ENCODE measurements at places on chromosomes 7 and 10.

GRCh38 chr10:24907956-24908355 is 44.5 kb downstream of the PRTFDC1 start:
- DNase-seq = no peak

DNA sequence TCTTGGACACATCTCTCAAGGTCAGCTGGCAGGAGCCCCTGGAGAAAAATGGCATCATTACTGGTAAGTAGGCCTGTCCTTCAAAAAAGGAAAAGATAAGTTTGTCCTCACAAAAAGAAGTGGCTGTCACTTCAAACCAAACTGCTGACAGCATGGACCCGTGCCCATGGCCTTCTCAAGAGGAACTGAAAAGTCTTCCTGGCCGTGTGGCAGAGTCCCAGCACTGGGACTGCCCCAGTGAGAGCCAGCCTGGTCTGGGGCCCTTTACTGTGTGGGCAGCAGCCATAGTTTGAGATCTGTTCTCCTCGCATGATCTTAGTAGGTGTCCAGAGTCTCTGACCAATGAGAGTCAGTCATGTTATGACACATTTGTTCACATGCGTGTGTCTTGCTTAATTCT is 614.2 kb upstream of the FOXK1 start:
- no peak for DNase-seq

DNA sequence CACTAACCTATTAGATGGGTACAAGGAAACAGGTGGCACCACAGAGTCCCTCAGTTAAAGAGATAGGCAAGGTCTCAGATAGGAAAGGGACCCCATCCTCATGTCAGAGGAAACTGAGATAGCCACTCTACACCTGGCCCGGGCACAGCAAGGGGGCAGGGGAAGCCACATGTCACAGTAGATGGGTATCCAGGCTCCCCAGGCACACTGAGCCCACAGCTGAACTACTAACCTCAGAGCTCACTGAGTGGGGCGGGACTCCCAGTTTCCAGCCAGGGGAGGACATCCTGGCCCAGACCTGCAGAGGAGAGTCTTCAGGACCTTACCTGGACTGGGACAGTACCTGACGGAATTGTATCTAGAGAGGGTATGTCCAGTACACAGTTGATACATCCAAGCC is 3.7 kb upstream of the CDHR1 start:
- DNase-seq = no peak

DNA sequence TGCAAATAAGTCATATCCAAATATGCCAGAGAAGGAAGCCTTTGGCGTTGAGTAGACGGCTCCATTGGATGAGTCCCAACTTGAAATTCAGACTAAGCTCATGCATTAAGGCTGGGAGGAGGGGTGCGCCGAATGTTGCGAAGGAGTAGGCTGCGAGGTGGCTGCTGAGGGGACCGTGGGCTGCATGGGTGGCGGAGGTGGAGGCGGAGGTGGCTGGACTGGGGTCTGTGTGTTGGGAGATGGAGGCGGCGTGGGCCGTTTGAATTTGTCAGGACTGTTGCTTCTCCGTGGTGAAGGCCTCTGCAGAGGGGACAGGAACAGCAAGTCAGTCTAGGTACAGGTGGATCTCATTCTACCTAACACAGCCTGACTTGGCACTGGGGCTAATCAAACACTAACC is 39.6 kb upstream of the MRLN start:
- no peak for DNase-seq

DNA sequence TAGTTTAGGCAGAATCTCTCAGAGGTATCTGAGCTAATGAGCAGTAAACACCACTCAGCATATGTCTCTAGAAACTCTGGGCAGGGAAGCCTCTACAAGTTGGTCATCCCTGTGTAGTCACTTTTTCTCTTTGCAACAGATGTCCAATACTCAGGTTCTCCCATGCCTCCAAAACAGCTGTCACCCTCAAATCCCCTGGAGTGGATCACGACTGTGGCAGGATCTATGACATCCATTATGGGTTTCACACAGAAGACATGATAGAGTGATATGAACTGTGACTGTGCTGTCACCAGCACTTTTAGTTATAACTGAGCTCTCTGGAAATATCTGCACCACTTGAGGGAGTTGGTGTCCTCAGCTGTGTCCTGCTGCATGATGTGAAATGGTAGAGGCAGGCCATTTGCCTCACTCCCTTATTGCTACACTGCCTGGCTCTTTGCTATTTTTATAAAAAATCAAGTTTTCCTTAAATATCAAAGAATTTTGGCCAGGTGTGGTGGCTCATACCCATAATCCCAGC is 24.1 kb upstream of the ZNRF2 start:
- no peak for DNase-seq

DNA sequence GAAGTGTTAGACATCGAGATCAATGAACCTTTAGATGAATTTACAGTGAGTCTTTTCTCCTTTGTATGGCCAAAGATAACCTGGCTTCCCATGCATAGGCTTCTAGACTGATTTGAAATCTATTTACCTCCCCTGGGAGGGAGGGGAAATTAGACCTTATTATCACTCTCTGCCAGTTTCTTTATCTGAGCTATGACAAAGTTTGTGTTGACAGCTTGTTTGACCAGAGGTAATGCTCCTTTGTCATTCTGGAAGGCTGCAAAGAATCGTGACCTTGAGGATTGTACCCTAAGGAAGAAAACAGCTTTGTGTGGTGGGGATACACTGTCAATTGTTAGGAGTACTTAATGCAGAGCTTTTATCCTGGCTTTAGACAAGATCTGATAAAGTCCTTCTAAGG is 36.4 kb downstream of the RBM33 start:
- DNase-seq = no peak

- DNase-seq = no peak
Observed at GRCh38 chr10:88852327-88852726, 683 bp upstream of the ANKRD22 start.

GRCh38 chr7:117769085-117769484 is 104.2 kb downstream of the CTTNBP2 start:
- DNase-seq = no peak

DNA sequence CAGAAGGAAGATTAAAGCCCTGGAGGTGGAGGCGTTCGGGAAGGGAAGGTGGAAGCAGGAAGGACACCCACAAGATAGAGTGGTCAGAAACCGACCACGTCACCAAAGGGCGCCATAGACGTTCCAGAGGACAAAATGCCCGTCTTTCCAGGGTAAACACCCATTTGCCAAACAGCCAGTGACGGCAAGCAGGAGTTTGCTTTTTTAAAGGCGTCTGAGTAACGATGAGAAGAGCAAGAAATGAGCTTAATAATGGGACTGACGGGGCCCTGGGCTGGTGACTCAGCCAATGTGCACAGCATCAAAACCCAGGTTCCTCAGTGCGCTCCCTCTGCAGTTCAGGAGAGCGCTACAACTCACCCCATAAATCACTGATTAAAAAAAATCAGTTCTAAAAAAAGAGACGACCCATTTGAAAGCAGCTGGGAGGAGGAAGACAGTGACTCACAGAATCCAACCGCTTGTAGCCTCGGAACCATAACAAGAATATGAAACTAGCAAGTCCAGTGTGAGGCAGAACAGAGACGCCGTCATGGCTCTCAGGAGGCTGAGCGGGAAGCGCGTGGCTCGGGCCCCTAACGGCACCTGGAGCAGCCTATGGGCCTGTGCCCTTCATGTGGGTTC is 5.9 kb downstream of the DIP2C start:
- DNase-seq = no peak

GRCh38 chr10:126898460-126898859 is 6.8 kb upstream of the DOCK1 start:
- no peak for DNase-seq

Measured in NCI-H1092 treated with DMSO at 0.1 percent for 48 hours (cell line).